ENCODE measurements at places on chromosomes 3 and 15.

DNA sequence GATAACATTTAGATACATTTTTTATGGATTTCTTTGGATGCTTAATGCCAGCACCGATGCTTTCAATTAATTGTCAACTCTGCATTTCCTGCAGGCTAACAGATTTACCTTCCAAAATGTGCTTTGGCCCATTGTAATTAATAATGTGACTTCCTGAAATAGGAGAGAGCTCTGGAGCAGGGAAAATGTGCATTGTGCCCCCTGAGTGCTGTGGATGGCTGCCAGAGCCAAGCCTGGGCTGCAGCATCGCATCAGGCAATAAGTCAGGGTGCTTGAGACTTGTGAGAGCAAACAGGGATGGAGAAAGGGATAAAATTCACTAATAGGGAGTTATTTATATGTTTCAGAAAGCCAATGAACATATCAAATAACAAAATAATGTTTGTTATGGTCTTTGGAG is 133.8 kb downstream of the MOBP start:
- no peak for DNase-seq

DNA sequence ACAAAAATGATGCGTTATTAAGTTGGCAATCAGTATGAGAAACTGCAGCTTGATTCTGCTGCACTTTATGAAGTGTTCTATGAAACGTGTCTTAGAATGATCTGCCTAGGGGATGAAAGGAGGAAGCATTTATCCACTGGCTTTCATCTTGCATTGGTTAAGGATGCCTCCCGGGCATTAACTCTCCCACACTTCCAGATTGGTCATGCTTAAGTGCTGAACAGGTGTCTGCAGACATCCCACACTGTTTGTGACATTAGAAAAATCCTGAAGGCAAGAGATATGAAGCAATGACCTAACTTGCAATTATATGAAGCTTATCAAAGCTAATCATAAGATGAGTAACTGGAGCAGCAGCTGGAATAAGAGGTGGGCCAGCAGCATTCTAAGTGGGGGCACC is 437.3 kb downstream of the NSUN3 start:
- no peak for DNase-seq

GRCh38 chr3:175988401-175988800 is 1129.3 kb downstream of the NAALADL2 start:
- no peak for DNase-seq

DNA sequence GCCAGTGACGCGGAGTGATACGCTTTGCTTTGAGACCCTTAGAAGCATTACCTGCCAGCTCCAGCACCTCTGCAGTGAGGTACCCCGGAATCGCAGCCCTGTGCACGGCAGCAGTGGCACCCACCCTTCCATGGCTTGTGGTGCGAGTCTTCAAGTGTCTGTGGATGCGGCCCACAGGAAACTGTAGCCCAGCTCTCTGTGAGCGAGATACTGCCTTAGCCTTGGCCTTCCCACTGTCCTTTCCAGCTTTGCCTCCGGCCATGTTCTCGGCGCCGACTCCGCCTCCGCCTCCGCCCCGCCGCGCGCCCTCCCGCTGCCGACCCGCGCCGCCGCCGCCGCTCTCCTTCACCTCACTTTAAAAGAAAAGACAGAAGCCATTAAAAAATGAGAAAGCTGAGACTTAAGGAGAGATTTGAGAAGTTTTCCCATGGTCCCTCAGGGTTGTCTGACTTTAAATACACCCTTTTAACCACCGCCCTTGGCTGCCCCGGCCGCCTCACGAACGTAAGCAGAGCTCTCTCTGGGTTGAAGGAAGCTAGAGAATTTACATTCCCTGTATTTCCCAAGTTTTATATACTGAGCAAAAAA is 78.5 kb upstream of the FAM174B start:
- DNase-seq, result no peak

Data from activated CD8-positive, alpha-beta memory T cell treated with anti-CD3 and anti-CD28 coated beads for 1 hour (primary cell).